Activated T-helper 1 cell treated with anti-CD3 and anti-CD28 coated beads, Interleukin-12 subunit alpha, Interleukin-12 subunit beta, Interleukin-2, Interleukin-4 antibody, amounts not matched to agents 30 ng/mL and 10 ng/mL and 1 ng/mL, durations not matched to agents 14 hours and 24 hours and 36 hours (primary cell): ENCODE measurements at places on chromosomes 11 and 22. TPM values are rescaled to one million over a fixed set of nuclear protein-coding genes. Genes with fewer than 3 reads are reported as not detected.

DNA sequence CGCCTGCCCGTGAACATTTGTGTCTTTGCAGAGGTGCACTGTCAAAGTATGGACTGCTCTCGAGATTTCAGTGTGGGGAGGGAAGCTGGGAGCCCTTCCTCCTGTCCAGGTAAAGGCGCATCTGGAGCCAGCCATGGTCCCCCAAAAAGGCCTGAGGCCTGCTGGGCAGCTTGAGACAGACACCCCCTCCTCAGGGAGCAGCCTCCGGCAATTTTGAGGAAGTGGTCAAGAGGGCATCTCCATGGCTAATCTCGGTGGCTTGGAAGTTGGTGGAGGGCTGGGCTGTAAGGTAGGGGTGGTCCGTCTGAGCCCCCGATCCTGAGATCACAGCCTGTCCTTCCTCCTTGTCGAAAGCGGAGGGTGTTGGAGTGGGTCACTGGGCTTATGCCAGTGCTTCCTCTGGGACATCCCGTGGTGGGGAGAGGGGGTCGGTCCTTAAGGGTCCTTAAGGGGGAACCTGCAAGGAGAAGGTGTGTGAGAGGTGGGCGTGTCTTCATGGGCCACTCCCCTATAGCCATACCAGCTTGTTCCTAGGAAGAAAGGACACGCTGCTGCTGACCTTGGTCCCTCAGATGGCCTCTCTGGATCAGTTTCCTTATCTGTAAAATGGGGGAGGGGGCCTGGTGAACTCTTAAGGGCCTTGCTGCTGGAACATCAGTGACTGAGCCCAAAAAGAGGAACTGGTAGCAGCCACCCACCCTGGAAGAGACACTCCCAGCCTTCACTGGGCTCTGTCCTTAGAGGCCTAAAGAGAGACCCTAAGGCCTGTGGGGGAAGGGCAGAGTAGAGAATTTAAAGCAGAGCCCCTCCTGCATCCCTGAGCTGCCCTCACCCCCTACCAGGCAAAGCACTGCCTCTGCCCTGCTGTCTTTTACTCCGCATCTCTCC is 2.6 kb downstream of the KCNC1 start:
- no peak for DNase-seq

The OR5I1 gene
- total RNA-seq = not detected in 2 replicates

The RAB39A gene
- total RNA-seq = not detected in 2 replicates

DNA sequence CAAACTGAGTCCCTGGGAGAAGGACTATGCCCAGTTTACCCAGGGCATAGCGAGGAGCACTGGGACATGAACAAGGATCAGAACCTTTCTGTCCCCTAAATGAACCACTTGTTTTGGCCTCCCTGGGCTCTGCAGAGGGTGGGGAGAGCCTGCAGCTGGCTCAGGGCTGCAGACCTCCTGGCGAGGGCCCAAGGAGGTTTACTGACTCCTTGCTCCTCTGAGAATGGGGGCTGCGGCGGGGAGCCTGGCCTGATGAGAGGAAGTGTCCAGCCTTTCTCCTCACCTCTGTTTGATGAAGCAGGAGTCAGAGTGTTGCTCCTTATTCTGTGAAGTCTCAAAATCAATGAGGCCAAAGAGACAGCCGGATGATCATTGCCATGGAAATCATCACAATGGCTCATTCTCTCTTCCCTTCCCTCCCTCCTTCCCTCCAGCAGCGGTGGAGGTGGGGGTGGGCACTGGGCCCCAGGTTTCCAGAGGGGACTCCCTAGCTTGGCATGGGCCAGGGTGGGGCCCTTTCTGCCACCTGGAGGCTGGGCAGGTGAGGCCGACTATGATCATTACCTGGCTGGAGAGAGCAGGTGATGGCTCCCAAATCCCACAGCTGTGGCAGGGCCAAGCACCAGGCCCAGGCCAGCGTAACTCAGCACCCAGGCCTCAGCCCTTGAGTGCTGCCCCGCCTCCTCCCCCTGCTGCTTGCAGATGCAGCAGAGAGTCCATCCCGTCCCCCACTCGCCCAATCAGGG is 169.7 kb downstream of the CEP164 start:
- DNase-seq = no peak

DNA sequence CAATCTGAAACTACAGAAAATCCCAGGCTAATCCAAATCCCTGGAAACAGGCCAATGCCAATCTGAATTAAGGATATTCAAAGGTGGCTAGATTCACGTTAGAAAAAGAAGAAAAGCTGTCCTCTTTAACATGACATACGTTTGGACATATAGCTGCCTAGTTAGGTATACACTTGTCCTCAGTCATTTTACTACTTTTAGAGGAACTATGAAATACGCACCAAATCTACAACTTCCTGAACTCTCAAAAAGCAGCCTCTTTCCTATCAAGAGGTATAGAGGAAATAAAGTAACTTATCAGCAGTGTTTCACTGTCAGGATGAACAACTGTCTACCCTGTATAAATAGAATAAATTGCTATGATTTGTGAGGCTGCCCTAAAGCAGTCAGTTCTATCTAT is 24.0 kb downstream of the KMT5B start:
- no peak for DNase-seq

- DNase-seq = no peak
Observed at GRCh38 chr11:834371-835316, 1.9 kb downstream of the CD151 start.

- DNase-seq = no peak
Observed at GRCh38 chr11:2205214-2205720, 33.7 kb upstream of the TH start.

GRCh38 chr22:33012833-33013450 is 45.2 kb downstream of the SYN3 start:
- no peak for DNase-seq

The SCGB1A1 gene
- total RNA-seq = not detected in 2 replicates

The CPT1A gene
- total RNA-seq = 22.0 and 22.6 TPM in 2 replicates

The POU2AF2 gene
- total RNA-seq = not detected in 2 replicates

GRCh38 chr11:45647786-45648185 is 17.6 kb downstream of the CHST1 start:
- DNase-seq = no peak

DNA sequence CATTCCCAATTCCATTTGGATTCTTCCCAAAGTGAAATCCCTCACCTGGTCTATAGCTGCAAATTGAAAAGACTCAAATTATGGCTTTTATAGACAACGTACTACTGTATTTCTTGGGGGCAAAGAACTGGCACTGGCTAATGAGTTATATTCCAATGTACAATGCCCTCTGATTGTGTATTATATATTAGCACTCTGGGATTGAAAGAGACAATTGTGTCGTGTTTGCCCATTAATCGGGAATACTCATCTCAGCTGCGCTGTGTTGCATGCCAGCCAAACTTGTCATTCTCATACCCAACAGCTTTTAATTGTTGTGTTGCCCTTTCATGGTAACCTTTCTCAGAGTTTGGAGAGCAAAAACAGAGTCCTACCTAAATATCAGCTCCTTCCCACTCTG is 55.0 kb upstream of the ZBTB44 start:
- DNase-seq = no peak

DNA sequence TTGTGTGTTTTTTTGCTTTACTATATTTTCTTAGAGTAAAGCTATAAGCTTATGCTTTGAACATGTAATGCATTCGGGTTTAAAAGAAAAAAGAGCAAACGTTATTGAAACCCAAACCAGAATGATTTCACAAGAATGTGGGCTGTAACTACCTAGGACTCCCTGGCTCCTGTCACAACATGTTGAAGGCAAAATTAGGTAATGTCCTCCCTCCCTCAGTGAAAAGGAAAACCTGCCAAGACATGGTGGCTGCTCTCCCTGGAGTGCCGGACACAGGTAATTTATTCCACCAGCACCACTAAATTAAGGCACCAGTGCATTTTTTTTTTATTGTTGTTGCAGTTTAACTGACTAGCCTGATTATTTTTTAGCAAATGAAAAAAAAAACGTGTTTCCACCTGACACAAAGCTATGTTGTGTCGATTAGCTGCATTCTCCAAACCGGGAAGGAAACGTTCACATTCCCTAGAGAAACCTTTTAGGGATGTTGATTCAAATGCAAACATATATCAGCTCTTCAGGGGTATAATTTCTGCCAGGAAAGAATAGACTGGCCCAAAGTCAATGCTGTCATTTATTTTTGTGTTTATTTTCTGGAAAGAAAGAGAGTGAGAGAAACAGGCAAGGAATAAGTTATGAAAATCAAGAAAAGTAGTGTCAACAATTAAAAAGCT is 134.6 kb downstream of the CCDC34 start:
- DNase-seq = no peak

DNA sequence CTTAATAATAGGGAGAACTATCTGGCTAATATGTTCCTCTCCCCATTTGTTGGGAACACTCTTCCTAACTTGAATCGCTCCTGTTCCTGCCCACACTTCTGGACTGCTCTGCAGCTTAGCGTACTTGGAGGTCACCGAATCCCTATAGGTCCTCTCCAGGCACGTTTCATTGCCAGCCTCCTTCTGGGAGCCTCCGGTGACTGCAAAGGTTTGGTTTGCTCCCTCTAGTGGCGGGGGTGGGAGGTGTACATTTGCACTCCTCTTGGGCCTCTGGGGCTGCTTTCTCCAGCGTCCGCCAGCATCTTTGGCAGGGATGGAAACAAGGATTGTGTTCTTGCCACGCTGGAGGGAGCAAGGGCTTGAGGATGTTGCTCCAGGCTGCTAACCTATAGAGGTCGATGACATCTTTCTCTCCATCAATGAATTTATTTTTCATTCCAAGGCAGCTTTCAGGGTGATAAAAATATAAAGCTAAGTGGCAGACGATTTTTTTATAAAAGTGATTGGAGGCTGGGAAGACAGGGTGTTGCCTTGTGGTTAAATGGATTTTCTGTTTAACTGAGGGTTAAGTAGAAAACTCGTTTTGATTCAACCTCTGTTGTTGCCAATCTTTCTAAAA is 48.7 kb downstream of the TSPAN18 start:
- peak; percentile 4 for DNase-seq

- DNase-seq = no peak
Observed at GRCh38 chr22:26708256-26709009, 51.0 kb downstream of the MIAT start.

The APLP2 gene
- total RNA-seq = 47.0 and 47.8 TPM in 2 replicates

DNA sequence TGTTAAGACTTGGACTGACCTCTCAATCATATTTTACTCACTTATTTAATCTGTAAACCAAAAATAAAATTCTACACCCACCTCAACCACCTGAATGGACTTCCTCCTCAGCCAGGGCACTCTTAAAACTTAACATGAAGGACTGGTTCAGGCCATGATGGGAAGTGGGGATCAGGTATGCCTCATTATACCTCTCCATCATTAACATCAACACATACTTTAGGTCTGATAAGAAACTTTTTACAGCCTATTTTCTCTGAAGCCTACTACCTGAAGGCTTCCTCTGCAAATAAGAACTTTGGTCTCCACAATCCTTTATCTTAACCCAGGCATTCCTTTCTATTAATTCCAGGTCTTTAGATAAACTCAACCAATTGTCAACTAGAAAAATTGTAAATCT is 390.0 kb downstream of the AASDHPPT start:
- no peak for DNase-seq

The KCNJ11 gene
- 1.4 and 1.6 TPM in 2 replicates for total RNA-seq

GRCh38 chr11:11025087-11025486 is 167.2 kb upstream of the ZBED5 start:
- DNase-seq = no peak

DNA sequence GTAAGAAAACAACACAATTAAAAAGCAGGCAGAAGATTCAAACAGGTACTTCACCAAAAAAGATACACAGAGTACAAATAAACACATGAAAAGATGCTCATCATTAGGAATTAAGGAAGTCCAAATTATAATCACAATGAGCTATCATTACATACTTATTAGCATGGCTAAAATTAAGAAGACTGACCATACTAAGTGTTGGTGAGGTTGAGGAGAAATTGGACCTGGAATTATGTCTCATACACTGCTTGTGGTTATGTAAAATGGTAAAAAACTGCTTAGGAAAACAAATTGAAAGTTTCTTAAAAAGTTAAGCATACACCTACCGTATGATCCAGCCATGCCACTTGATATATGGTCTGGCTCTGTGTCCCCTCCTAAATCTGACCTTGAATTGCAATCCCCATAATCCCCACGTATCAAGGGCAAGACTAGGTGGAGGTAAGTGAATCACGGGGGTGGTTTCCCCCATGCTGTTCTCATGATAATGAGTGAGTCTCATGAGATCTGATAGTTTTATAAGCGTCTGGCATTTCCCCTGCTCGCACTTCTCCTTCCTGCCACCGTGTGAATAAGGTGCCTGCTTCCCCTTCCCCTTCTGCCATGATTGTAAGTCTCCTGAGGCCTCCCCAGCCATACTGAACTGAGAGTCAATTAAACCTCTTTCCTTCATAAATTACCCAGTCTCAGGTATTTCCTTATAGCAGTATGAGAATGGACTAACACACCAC is 4.8 kb downstream of the SAAL1 start:
- DNase-seq = no peak

DNA sequence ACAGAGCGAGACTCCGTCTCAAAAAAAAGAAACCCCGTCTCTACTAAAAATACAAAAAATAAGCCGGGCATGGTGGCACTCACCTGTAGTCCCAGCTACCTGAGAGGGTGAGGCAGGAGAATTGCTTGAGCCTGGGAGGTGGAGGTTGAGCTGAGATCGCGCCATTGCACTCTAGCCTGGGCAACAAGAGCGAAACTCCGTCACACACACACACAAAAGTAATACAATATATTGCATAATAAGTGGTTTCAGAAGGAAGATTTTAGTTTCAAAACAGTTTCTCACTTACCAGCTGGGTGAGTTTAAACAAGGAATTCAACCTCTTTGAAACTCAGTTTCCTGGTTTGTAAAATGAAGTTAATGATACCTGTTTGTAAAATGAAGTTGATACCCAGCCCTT is 32.7 kb upstream of the HTR3A start:
- DNase-seq = no peak

GRCh38 chr22:46425016-46425415 is 89.5 kb downstream of the TRMU start:
- DNase-seq = no peak

DNA sequence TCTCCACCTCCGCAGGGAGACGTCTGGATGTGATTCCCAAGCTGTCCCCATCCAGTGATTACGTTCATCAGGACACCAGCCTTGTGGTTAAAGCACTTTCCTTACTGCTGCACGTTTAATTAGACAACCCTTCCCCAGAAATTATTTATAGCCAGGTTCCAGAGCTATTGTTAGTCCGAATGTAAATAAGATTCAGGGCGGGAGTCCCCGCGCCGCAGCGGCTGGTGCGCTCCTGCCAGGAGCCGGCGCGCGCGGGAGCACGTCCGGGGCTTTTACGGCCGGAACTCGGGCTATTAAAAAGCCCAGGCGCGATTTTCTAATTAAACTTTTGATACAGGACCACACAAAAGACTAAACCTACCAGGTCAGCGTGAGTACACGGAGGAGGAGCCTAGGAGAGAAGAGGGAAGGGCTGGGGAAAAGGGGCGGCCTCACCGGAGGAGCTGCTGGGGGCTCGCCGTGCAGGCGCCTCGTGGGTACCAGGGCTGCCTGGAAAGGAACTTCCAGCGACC is 538.3 kb downstream of the OPCML start:
- DNase-seq = no peak

- no peak for DNase-seq
Observed at GRCh38 chr11:72015511-72016061, 16.9 kb downstream of the IL18BP start.

DNA sequence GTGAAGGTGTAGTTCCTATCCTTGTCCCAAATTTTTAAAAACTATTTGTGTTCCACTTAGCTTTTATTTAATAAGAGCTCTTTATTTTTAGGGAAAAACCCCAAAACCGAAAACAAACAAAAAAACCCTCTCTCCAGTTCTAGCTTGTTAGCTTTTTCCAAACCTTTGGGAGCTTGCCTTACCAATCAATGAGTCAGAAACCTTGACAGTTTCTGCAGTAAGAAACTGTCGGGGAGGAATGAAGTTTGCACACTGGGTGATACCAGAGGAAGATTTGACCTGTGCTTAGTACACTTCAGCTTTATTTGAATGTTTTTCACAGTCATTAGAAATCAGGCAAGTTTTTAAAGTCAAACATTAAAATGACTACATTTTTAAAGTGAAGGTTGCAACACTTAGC is 105.0 kb downstream of the FAT3 start:
- DNase-seq = no peak

The ASCC2 gene
- total RNA-seq = 84.5 and 90.9 TPM in 2 replicates
